Thymus (tissue), 14 donors: ENCODE measurements at places on chromosomes 4 and X.

GRCh38 chr4:139484783-139485311, 30.9 kb downstream of the RAB33B start:
- DNase-seq, result no peak

- no peak for DNase-seq
Observed at GRCh38 chr4:90990284-90990683, 863.1 kb downstream of the CCSER1 start.

DNA sequence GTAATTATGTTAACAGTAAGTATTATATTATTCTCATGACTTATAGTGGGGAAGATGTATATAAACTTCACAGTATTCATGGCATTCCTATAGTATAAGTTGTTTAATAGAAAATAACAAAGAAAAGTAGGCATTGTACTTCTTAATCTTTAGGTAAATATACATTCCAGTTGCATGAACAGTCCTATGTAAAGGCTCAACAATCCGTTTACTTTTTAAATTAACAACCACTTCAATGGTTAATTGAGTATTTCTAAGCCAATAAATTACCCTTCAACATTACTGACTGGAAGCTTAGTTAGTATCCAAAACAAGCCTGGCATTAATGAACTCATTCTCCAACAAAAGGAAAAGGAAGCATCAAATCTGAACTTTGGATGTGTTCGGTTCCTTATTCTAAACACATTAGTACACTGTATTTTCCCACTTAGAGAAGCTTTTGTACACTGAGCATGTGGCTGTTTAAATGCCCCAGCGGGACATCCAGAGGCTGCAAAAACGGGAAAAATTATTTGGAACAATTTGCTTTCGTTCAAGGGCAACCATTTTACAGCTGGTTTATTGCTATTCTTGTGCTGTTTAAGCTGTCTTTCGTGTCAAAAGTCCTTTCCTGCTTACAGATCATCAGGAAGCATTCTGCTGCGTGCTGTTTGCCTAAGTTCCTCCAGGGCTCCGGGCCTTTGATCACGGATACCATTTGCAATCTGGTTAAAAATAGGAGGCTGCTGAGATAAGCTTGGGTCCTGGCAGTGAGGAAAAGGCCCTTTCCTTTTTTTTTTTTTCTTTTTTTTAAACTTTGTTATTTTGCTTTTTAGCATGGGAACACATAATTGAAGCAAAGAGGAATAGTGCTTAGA, 460.3 kb downstream of the SPRY1 start:
- DNase-seq, result no peak

DNA sequence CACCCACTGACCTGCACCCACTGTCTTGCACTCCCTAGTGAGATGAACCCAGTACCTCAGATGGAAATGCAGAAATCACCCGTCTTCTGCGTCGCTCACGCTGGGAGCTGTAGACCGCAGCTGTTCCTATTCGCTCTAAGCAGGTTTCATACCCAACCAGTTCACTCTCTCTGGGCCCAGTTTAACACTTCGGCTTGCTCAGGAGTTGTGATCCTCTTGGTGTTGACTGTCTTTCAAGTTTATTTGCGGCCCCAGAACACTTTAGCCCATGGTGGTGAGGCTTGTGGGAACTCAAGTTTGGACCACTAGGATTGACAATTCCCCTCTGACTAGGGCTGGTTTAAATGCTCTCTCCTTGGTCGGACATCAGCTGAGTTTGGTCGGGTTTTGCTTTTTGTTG, 147.0 kb downstream of the DACH2 start:
- no peak for DNase-seq

DNA sequence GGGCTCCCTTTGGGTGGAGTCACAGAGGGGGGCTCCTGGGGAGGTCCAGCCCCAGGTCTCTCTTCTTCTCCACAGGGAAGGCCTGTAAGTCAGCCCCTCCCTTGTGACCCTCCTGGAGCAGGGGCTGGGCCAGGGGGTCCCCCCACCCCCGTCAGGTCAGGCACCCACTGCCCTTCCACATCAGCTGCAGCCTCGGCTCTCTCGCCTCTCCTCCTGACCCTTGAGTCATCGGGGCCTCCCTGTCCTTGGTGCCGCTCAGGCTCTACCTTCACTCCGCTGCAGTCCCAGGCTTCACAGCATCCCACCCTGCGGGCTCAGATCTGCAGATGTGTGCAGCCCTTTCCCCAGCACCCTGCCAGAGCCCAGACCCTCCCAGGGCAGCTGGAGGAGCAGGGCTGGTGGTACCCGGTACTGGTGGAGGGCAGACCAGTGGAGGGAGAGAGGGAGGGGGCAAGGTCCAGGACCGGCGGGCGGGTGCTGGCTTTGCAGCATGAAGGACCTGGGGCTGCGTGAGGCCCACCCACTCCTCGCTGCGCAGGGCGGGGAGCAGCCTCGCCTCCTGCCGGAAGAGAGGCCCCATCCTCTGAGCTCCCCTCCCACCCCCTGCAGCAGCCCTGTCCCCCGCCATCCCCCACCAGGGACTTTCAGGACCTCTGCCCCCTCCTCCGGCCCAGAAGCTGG, 117.1 kb downstream of the FAM53A start:
- no peak for DNase-seq

DNA sequence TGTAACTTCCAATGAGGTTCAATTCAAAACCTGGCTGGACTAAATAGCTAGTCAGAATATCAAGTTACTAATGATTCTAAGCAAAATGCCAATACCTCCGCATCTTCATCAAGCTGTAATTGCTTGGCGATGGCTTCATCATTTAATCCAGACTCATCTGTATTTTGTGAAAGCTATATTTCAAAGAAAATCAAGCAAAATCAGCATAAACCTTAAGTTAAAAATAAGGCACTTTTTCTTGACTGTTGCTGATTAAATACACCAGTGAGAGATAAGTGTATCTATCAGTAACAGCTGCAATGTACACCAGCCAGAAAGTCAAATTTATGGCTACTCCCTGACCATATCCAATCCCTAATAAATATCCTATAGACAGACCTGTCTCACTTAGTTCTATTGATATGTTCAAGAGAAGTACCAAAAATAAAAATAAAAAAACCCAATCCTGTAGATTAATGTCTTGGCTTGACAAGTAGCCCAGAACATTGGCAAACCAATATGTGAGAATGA, 39.6 kb downstream of the RFC1 start:
- DNase-seq, result no peak

GRCh38 chr4:124684301-124684700, 28.2 kb downstream of the ANKRD50 start:
- DNase-seq, result no peak

DNA sequence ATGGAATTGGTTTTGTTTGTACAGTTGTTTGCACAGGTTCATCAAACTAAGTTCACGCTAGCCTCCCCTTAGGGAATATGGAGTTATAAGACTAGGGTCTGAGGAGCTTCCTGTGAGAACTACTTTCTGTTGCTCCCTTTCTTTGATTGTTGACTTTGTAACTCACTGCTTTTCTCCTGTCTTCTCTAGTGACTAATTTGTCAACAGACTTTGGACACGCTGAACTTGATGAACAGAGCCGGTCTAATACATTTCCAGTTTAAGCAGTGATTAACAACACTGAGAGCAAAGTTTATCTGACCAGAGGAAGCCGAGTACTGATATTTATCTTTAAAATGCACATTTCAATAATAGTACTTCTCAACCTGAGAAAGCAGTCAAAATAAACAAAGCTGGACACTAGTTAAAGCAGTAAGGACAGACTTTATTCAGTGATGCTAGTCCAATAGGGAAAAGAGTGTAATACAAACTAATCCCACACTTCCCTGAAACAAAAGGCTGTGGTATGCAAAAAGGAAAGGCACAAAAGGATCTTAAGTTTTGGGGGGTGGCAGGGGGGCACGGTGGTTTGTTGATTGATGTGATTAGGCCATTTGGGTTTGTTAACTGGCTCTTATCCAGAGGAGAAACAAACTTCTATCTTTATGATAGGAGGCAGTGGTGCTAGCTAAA, 2.7 kb upstream of the NUDT9 start:
- no peak for DNase-seq

- DNase-seq, result no peak
Observed at GRCh38 chrX:154443992-154444754, at the start of gene FAM50A. Gene FAM50A, plus strand, starts transcription at chrX:154444141. Its CDS starts 95 bp downstream, at chrX:154444236.

- DNase-seq, result no peak
Observed at GRCh38 chrX:131762802-131763234, 218.9 kb downstream of the OR13H1 start.

GRCh38 chr4:37243051-37243450, 1.5 kb upstream of the NWD2 start:
- DNase-seq, result no peak

- peak; percentile 40 for DNase-seq
Observed at GRCh38 chr4:186723292-186724057, at the start of gene FAT1. Gene FAT1, minus strand, starts transcription at chr4:186723856. Its CDS starts 14,029 bp downstream, at chr4:186709827.
